ENCODE measurements at places on chromosomes 6 and 20.

GRCh38 chr6:170345662-170346061 is 39.1 kb downstream of the FAM120B start:
- no peak for DNase-seq

GRCh38 chr6:108592371-108593337 is 31.9 kb downstream of the FOXO3 start:
- DNase-seq: peak; percentile 36

GRCh38 chr6:41691426-41692079 is 43.9 kb downstream of the TFEB start:
- DNase-seq: no peak

DNA sequence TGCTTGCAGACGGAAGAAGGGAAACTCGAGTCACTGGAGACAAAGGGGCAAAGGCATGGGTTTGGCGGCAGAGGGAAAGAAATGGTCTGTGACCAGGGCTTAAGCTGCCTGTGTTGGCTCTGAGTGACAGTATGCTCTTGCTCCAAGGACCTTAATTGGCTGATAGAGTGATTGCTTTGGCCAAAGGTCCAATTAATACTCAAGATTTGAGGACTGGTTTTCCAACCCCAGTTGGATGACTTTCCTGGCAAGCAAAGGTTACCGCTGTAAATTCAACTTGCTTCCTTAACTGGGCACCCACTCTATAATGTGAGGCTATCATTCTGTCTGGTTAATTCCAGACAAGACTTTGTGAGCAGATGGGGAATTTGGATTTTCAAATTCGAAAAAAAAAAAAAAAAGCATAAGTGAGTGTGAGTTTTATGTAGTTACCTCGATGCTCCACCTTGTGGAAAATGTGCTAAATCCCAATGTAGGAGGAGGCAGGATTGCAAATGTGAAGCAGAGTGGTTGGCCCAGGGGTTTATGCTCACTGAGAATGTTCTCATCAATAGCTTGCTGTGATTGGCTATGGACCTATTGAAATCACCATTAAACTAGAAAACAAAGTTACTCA is 150.7 kb upstream of the GMDS start:
- DNase-seq: no peak

DNA sequence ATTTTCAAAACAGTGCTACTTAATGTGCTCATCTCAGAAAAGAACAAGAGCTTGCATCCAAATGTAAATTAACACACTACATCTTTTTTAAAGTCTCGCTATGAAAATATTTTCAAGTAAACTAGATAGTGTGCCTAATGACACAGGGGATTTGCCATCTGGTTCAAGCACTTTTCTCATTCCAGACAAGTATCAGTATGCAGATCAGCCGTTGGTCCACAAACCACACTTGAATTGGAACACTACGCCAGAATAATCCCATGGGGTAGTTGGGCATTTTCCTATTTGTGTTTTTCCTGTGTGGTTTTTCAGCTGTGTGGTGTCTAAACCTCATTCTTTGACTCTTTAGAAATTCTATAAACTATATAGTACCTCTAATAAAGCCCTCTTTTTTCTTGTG is 256.2 kb downstream of the EPHA7 start:
- no peak for DNase-seq

- no peak for DNase-seq
Observed at GRCh38 chr20:52420805-52421204, 229.2 kb upstream of the ZFP64 start.

GRCh38 chr20:3783068-3783489 is 1.8 kb upstream of the SPEF1 start:
- DNase-seq: no peak

DNA sequence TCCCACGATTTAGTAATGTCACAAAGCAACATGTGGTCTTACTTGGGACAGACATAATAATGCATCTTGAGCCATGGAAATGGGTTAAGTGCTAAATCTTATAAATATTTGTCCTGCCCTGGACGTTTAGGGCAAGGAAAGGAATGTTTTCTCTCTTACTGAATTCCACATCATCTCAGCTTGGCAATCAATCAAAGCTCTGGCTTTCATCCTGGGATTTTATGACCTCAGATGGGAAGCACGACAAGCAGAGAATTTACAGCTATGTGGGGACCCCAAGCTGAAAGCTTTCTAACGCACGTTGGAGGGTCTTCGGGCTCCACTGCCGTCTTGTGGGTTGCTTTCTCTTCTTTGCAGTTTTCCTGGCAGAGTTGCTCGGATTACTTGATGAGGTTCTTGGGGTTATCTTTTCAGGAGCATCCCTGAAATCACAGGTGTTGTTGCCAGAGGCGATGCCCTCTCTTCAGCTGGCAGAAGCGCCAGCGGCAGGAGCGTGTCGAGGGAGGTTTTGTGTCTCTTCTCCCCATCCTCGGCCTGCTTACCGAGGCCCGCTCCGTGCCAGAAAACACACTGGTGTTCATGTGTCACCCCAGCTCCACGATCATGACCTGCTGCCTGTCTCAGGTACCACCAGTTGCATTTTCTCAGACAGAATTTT is 73.4 kb upstream of the FRMD1 start:
- DNase-seq: no peak

GRCh38 chr6:132584698-132585097 is 4.8 kb downstream of the TAAR5 start:
- no peak for DNase-seq

- no peak for DNase-seq
Observed at GRCh38 chr6:47061309-47062300, 19.5 kb upstream of the ADGRF1 start.

GRCh38 chr20:58352468-58352867 is 36.6 kb upstream of the VAPB start:
- DNase-seq: peak; percentile 45

DNA sequence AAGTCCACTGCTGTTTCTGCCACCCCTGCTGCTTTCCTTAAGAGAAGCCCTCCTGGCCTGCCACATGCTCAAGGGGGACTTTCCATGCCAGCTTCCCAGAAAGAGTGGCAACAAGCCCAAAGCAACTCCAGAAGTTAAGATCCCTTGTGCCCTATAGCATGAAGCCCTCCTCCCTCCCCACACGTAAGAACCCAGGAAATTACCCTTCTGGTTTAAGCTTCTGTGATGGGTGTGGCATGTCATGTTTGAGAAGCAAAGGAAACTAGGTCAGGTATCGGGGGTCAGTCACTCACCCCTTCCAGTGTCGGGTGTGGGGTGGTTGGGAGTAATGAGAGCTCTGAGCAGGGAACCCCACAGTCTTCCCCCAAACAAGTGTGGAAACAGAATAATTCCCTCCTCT is 196.1 kb downstream of the LRFN2 start:
- no peak for DNase-seq

- no peak for DNase-seq
Observed at GRCh38 chr6:24996269-24996836, 60.6 kb upstream of the RIPOR2 start.

- DNase-seq: no peak
Observed at GRCh38 chr6:48535582-48536009, 424.6 kb upstream of the PTCHD4 start.

GRCh38 chr6:163392533-163392932 is 22.0 kb upstream of the QKI start:
- DNase-seq: no peak

DNA sequence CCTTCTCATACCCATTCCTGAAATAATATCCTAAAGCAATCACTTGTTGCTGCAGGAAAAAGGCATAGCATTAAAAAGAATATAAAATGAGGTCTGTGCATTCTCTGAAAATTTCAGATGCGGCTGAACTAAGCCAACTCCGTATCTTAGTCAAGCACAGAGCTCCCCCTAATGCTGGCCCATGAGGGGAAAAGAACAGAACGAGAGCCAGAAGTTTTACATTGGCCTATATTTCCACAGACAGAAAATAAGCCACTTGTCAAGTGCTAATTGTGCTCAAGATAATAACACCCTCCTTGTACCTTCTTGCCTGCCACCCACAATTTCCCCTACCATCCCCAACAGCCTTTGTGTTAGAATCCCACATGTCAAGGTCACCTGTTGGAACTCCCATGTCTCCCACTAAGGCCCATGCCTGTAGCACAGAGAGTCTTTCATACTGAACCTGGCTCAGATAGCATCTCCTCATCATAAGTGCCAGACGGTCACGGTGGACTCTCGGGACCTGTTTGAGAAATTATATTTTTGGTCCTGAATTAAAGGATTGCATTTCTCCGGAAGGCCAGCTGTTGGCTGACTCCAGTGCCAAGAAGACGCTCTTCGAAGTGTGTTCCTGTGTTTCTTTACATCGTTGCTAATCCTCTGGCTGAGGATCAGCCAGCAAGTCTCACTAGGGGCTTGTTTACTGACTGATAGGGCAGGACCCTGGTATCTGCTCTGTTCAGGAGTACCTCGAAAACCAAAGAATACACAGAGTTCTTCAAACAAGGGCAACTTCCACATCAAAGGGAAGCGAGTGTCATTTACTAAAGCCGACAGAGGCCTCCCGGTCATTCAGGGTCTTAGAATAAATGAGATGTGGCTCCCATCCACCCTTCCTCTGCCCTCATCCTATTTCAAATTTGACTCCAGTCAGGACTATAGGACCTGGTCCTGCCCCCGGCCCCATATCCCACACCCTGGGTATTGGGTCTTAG is 183.4 kb upstream of the FBXL4 start:
- DNase-seq: no peak

- no peak for DNase-seq
Observed at GRCh38 chr6:120908767-120909166, 425.5 kb downstream of the TBC1D32 start.

DNA sequence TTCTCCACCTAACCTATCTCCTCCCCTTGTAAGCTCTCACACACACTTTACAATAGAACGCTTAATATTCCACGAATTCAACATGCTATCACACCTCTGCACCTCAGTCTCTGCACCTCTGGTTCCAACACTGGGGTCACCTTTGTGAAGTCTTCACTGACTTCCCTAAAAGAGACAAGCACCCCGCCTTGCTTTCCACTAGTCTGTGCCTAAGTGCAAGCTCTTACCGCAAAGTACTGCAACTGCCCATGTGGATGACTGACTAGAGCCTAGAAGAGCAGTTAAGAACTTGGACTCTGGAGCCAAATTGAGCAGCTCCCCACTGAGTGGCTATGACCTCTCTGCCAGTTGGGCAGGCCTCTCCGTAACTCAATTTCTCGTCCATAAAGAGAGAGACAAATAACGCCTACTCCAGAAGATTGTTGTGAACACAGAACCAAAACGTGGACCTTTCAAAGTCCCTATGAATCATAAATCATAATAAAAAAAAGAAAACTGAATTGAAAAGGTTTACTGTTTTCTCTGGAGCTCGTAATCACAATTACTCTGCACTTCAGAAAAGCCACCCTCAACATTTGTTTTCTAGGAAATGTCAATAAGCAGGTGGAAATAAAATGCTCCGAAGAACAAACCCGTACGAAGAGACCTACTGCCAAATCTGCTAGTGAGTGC is 1.2 kb downstream of the IFNGR1 start:
- no peak for DNase-seq

All from stimulated activated CD8-positive, alpha-beta memory T cell treated with anti-CD3 and anti-CD28 coated beads, Interleukin-15, amount 100 ng/mL, for 48 hours (primary cell).